ENCODE measurements at places on chromosomes 6 and 20.

DNA sequence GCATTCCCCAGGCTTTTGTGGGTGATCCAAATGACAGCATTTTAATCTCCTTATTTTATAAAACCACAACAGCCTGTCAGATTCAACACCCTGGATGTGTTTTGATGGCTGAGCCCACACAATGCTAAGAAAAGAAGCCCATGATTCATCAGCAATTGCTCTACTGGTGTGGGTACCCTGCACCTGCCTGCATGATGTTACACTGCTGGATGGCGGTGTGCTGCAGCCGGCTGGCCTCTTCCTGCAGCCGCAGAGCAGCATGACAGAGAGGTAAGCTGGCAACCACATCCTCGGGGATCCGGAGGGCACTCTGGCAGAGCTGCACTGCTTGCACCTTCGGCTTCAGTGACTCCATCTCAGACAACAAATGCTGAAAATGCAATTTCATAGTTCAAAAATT, 327.5 kb downstream of the SYNE1 start:
- peak; percentile 45 for DNase-seq

DNA sequence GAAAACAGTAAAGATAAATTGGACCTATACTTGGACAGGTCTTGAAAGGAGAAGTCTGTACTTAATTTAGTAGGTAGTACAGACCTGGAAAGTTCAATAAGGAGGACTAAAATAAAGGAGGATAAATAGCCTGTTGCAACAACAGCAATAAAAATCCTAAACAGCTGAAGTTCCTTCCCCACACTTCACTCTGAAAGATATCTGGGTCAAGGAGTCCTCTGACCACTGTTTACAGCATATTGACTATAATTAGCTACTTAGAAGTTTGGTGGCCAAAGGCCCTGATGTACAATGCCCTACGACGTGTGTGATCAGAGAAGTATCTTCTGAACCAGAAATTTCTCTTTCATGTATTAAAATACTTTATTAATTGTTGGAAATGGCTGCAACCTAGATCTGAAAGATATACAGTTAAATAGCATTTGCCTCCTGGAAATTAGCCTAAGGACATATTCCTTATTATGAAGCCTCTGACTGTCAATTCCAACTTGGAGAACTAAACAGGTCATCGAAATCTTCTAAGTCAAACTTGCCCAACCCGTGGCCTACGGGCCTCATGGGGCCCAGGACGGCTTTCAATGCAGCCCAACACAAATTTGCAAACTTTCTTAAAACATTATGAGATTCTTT, 82.8 kb downstream of the KIF13A start:
- DNase-seq: no peak

GRCh38 chr20:22789676-22790075, 205.3 kb upstream of the FOXA2 start:
- no peak for DNase-seq

DNA sequence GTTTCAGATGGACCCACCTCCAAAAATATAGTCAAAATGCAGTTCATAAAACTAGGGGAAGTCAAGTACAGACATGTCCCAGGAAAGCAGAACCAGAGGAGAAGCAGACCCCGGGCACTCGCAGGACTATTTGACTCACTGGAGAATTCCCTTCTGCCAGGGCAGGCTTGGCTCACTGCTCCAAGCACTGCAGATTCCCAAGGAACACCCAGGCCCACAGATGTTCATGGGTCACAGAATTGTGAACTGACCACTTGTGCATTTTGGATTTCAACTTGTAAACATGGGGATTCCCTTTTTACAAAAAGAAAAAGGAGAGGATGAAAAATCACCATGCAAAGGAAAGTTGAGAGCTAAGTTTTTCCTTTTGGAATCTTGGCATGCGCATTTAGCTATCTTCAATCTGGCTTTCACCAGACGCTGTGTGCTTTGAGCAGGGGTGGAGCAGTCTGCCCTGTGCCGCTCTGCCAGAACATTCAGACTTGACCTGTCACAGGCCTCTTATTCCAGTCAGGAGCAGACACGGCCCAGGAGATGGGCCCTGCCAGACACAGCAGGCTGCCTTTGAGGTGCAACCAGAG, 237.5 kb upstream of the TAB2 start:
- no peak for DNase-seq

DNA sequence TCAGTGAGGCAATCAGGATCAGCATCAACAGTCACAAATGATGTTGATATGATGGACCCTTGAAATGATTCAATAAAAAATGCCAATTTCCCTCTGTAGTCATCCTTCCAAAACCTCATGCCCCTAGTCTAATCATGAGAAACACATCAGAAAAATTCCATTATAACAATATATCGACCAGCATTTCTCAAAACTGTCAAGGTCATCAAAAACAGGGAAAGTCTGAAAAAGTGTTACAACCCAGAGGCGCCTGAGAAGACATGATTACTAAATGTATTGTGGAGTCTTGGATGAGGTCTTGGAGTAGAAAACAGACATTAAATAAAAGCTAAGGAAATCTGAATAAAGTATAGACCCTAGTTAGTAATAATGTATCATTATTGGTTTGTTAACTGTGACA, 133.8 kb downstream of the SLC35B3 start:
- no peak for DNase-seq

DNA sequence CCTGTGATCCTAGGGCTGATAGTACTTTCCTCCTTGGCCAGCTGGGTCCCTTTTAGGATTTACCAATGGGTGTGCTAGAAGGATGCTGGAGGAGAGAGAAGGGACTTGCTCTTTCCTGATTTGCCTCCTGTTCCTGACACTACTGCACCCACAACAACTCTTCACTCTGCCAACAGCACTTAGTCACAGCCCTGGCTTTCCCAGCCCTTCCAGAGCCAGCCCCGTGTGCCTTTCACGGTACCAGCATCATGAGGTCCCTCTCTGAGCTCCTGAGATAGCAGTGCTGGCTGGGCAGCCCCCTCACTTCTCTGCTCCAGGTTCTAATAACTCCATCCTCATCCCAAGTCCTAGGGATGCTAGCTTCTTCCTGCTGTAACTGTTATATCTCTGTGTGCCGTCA, 80.9 kb downstream of the DNAH8 start:
- DNase-seq: no peak

DNA sequence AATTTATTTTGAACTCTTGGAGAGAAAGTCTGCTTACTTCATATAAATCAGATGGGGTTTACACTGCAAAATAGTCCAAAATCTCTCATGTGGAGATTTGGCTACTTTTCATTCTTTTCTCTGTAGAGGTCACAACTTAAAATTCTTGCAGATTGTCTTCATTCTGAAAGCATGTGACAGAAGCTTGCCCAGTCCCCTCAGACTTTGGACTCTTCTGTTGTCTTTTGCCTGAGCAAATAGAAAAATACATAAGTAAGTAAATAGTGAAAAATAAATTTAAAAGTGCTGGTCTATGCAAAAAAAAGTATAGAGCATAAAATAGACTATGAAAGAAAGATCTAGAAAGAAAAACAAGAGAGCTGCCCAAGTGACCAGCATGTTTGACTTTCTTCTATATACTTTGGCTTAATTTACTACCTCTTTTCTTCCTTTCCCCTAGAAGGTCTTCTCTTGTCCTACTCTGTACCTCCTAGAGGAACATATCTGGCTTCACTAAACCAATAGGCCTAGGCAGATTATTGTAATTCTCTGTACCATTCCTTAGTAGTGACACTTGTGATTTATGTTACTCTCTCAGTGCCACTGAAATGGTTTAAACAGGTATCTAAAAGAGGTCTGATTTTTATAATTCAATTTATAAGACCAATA, 260.9 kb downstream of the TENT5A start:
- DNase-seq: no peak

DNA sequence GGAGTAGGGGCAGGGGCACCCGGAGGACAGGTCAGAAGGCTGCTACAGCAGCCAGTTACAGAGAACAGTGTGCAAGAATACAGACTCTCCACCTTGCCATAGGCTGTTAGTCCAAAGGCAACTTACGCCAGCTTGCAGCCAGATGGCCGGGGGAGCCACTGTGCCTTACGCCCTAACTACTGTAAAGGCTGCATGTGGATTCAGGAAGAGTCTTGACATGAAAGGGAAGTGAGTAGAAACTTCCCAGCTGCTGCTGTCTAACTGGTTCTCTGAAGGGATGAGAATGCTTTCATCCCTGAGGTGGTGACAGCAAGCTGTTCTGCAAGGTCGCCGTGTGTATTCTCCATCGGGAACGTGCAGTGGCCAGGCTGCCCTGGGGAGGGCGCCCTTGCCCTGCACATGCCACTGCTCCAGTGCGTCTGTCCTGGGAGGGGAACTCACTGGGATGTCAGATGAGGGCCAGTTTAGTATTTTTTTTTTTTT, 46.1 kb downstream of the LYRM4 start:
- DNase-seq: no peak

GRCh38 chr6:104182811-104183210, 676.9 kb downstream of the HACE1 start:
- no peak for DNase-seq

GRCh38 chr20:25535762-25536161, 49.6 kb downstream of the NINL start:
- no peak for DNase-seq

- DNase-seq: no peak
Measured at GRCh38 chr20:13778827-13779226, 5.9 kb downstream of the ESF1 start.

- no peak for DNase-seq
Measured at GRCh38 chr6:151179321-151179720, 60.4 kb upstream of the AKAP12 start.

GRCh38 chr6:111379302-111379701, 103.7 kb downstream of the REV3L start:
- no peak for DNase-seq

DNA sequence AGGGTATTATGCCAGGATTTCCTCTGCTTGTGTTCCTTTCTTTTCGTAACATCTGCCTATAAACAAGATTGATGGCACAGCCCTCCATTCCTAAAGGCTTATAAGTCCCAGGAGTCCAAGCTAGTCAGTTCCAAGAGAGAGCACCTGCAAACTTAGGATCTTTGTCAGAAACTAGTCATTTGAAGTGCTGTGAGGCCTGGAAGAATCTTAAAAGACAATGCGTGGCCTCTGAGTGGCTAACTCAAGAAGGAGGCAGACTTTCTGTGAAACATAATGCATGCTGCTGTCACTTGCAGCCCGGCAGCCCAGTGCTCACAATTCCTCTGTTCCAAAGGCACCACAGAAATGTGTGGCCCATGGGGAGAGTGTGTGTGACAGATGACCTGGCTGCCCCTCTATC, 135.0 kb upstream of the SUPT3H start:
- DNase-seq: no peak

DNA sequence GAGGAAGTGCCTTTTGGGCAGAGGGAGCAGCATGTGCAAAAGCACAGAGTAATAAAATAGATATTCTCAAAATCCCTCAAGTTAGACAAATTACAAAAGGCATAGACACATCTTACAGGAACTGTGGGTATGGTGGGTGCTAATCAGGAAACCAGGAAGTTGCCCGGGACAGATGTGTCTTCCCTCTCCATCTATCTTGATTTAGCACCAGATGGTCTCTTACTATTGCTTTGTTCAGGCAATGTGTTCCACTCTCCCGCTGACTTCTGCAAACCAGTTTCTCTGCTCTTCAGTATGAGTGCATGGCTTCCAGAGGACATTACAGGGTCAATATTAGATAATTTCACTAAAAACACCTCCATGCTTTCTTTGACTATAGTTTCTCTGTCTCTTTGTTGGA, 13.2 kb downstream of the CITED2 start:
- DNase-seq: no peak

GRCh38 chr6:108120311-108120710, 45.5 kb upstream of the NR2E1 start:
- DNase-seq: no peak

- no peak for DNase-seq
Measured at GRCh38 chr6:11423667-11424066, 113.9 kb upstream of the TMEM170B start.
